ENCODE measurements at places on chromosomes 7 and 10.

GRCh38 chr10:25226775-25227682 lies 52.2 kb downstream of the GPR158 start:
- DNase-seq: no peak

GRCh38 chr10:29621161-29621560 lies 13.6 kb downstream of the SVIL start:
- no peak for DNase-seq

GRCh38 chr10:15168786-15169554 lies 477 bp upstream of the NMT2 start:
- DNase-seq: peak; percentile 86

GRCh38 chr7:21125297-21125696 lies 302.6 kb upstream of the SP4 start:
- no peak for DNase-seq

GRCh38 chr10:97138174-97138573 lies 47.6 kb downstream of the SLIT1 start:
- peak; percentile 51 for DNase-seq

GRCh38 chr7:151795168-151795811 lies 81.6 kb downstream of the PRKAG2 start:
- DNase-seq: no peak

GRCh38 chr10:25017154-25017590 lies 760 bp downstream of the THNSL1 start:
- DNase-seq: peak; percentile 8

DNA sequence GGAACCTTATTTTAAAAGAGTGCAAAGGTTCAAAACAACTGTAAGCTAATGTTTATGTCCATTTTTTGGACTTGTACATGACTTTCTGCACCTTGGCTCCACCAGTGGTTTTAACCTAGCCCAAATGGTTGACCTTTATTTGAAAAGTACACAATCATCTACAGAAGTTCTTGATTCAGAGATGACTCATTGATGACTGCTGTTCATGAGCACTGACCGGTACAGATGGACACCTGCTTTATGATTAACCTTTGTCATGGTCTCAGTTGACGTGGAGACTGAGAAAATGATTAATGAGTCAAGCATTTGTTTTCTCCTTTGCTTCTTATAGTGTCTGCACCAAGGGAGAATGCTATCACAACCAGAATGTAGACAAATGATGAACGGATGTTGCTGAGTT lies 55.7 kb upstream of the PTER start:
- DNase-seq: peak; percentile 28

DNA sequence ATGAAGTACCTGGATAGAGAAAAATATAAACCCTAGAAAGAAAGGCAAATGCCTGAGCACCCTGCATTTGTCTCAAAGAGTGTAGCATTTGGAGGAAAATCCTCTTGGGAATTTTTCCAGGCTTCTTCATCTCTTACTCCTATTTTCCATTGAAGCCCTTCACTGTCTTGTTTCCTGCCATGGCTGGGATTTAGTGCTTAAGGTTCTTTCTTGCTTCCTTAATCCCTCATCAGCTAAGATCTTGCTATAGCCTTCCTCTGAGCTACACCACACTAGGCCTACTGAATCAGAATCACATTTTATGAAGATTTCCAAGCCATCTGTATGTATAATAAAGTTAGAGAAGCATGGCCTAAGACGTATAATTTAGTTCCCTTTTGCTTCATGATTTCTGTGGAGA lies 97.5 kb upstream of the PHYHIPL start:
- DNase-seq: no peak

DNA sequence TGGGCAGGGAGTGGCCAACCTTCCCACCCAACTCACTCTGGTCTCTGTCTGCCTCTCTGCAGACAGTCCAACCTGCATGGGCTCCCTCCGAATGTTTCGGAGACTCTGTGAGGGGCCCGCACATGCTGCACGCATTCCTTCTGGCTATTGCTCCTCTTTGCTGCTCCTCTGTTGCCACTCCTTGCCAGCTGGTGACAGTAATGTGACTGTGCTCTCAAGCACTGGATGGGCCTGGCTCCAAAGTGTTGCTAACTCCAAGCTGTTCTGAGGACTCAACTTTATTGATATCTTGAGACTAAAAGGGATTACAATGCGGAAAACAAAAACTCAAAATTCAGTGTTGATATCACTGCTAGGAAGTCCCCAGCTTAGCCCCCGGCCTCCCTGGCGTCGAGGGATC lies 105.4 kb upstream of the KIF5B start:
- DNase-seq: no peak

- DNase-seq: no peak
Measured at GRCh38 chr7:55130395-55131141, 111.8 kb downstream of the EGFR start.

DNA sequence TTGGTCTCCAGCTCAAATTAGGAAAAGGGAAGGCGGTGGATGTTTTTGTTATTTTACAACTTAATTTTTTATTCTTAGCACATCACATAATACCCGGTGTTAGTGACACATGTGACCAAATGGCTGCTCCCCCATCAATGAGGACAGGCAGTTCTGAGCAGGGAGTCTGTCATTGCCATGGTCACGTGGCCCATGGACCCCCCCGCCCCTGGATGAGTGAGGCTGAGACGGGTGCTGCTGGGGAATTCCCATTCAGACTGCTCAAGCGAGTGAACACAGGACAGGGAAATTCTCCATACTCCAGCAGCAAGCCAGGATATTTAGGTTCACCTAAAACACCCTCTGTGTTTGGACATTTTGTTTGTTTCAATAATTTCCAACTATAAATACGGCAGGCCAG lies 34.7 kb upstream of the SLC35B4 start:
- DNase-seq: no peak

- no peak for DNase-seq
Measured at GRCh38 chr7:129574487-129574886, 37.0 kb upstream of the NRF1 start.

DNA sequence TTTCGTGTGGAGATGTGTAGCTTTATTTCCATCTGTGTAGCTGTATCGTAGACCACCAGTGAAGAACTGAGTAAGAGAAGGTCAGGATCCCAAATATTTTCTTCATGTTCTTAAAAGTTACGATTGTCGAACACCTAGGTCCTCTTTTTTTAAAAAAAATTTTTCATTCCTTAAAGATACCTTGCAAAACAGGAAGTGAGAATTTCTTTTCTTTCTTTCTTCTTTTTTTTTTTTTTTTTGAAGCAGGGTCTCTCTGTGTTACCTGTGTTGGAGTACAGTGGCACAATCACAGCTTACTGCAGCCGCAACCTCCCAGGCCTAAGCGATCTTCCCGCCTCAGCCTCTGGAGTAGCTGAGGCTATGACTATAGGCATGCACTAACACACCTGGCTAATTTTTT lies 60.8 kb downstream of the PHTF2 start:
- DNase-seq: no peak

DNA sequence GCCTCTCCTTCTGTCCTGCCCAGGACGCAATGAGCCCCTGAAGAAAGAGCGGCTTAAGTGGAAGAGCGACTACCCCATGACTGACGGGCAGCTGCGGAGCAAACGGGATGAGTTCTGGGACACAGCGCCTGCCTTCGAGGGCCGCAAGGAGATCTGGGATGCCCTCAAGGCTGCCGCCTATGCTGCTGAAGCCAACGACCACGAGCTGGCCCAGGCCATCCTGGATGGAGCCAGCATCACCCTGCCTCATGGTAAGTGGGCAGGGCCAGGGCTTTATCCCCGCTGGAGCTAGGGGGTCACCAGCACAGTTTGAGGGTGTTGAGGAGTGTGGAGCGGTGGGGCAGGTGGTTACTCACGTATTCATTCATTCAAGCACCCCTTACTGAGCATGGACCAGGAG lies 4.7 kb upstream of the ANKRD2 start:
- DNase-seq: no peak

DNA sequence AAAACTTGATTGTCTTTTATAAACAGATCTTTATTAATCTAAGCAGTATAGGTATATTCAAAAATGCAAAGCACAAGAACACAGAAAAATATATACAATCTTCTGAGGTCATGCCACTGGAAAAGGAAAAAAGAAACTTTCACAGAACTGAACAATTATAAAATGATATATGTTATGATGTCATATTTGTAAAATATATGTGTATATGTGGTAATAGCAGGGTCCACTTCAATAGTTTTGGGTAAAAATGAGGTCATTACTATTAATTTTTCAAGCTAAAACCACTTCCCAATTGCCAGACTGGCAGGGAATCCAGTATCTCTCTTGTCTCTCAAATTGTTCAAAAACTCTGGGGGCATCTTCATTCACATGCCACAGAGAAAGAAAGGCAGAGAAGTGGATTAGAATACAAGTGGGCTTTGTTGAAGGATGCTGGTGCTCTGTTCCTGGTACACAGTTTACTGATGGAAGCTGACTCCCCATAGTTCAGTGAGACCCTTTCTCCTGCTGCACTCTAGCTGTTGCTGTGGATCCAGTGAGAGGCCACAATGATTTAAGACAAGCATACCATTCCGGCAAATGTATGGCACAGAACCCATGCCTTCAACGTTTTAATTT lies 19.7 kb downstream of the CTNNA3 start:
- no peak for DNase-seq

DNA sequence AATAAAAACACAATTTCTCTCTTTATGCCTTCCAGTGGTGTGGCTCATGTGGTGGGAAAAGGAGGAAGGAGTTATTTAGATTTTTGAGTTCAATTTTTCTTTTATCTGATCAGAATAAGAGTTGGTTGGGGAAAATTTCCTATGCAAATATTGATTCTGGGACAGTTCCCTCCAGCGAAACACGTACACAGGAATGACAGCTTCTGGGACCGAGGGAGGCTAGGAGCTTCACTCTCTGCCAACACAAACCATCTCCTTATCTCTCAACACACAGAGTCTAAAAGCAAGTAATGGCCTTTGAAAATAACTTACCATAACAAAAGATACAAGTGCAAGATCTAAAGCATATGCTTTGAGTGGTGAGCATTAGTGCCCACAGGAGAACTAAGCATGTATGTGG lies 122.7 kb downstream of the RAPGEF5 start:
- no peak for DNase-seq

- DNase-seq: no peak
Measured at GRCh38 chr10:60338786-60339185, 50.9 kb downstream of the ANK3 start.

DNA sequence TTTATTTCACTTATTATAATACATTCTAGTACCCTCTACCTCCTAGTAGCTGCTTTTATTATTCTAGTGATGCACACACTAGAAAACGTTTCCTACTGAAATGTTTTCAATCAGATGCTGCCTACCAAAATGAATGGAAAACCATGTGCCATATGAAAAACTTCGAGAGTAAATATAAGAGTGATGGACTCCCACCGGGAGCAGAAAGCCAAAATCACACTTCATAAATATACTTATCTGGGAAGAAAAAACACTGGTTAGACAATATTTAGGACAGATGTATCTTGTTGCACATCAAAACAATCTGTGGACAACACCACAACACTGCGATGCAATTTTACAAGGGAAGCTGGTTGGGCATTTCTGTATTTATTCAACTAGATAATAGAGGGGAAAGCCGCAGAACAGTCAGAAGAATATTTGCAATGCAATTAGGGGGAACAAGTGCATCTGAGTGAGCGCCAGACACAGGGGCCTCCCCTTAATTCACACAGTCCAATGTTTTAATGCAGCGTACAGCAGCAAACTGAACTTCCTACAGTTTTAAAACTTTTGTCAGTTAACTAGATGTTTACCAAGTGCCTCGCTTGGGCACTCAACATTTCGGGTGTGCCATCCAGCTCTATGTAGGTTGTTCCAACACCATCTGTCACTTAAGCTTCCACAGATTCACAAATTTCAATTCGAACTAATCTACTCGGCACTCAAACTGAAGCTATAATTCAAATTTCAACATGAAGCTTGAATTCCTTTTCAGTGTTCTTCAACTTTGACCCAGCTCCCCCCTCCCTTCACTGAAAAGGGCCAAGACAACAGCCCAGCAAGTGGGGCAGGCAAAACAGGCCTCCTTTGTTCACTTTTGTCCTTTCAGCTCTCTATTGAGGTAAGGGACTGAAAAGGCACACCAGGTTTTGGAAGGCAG lies 7.4 kb downstream of the NRCAM start:
- DNase-seq: no peak

DNA sequence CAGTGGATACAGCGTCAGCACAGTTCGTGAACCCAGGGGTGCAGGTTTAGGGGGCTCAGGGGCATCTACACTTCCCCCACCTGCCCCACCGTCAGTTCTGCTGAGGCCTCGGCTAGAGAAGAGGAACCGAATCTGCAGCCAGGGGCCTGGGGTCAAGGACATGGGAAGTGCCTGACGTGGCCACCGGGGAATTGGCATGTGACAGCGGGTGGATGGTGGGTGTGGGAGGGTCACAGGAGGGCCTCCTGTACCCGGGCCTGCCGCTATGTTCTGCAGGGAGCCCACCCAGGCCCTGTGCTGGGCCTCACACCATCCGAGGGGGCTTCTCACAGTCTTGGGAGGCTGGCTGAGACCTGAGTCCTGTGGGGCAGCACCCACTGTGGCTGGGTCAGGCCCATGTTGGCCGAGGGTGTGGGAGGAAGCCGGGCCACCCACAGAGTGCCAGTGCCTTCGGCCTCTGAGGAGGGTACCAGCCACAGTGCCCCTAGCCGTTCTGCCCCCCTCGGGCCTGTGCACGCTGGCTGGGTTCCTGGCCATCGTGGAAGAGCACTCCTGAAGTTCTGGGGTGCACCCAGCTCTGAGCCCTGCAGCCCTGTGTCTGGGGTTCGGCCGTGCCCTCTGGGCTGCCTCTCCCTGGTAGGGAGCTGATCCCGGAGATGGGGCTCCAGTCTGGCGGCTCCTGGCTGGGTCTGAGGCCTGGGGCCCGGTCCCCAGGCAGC lies 5.9 kb downstream of the TTYH3 start:
- no peak for DNase-seq

DNA sequence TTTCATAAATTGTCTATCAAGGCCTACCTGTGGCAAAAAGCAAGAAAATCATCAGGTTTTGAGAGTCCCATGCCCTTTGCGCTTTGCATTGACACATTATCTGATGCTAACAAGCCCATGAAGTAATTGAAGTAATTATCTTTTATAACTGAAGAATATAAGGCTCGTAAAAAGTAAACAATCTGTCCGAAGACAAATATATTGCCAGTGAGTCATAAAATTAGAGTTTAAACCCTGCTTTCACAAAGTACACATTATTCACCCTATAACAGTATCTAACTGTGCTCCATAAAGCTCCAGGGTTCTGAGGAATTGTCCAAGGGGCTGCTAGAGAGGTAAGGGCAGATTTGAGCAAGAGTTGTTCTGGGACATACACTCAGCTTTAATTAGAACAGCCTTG lies 102.3 kb upstream of the PPP1R3A start:
- DNase-seq: no peak

Data from 8988T (cell line).